ENCODE measurements at places on chromosomes 12 and 14. TPM values are rescaled to one million over a fixed set of nuclear protein-coding genes. Genes with fewer than 3 reads are reported as not detected.

TC2N gene
- 16.8 TPM for total RNA-seq

SLC5A8 gene
- not detected for total RNA-seq

OR4E2 gene
- total RNA-seq: not detected

CAPZA3 gene
- not detected for total RNA-seq

PTPRO gene
- total RNA-seq: not detected

HCAR3 gene
- not detected for total RNA-seq

PAX9 gene
- total RNA-seq: not detected

CRIP2 gene
- 265 TPM for total RNA-seq

IL23A gene
- total RNA-seq: 0.34 TPM

MAP3K12 gene
- 13.6 TPM for total RNA-seq

SLC2A14 gene
- total RNA-seq: not detected

CKAP4 gene
- 72.7 TPM for total RNA-seq

APOF gene
- not detected for total RNA-seq

TAS2R7 gene
- total RNA-seq: not detected

LIN7A gene
- total RNA-seq: 0.19 TPM

TCL1B gene
- total RNA-seq: not detected

COQ10A gene
- 8.4 TPM for total RNA-seq
